ENCODE measurements at places on chromosomes 11 and 22.

GRCh38 chr11:18394928-18395734 is 768 bp downstream of the LDHA start:
- peak; percentile 5 for ATAC-seq

- no peak for ATAC-seq
Observed at GRCh38 chr11:116750070-116750718, 22.6 kb downstream of the BUD13 start.

GRCh38 chr22:49790912-49791311 is 36.8 kb downstream of the BRD1 start:
- ATAC-seq = no peak

GRCh38 chr11:125025968-125026367 is 37.1 kb upstream of the SLC37A2 start:
- ATAC-seq = no peak

GRCh38 chr11:132174362-132175255 is 804.2 kb downstream of the NTM start:
- ATAC-seq = no peak

- peak; percentile 83 for ATAC-seq
Observed at GRCh38 chr11:35588627-35589026, 29.6 kb upstream of the FJX1 start.

DNA sequence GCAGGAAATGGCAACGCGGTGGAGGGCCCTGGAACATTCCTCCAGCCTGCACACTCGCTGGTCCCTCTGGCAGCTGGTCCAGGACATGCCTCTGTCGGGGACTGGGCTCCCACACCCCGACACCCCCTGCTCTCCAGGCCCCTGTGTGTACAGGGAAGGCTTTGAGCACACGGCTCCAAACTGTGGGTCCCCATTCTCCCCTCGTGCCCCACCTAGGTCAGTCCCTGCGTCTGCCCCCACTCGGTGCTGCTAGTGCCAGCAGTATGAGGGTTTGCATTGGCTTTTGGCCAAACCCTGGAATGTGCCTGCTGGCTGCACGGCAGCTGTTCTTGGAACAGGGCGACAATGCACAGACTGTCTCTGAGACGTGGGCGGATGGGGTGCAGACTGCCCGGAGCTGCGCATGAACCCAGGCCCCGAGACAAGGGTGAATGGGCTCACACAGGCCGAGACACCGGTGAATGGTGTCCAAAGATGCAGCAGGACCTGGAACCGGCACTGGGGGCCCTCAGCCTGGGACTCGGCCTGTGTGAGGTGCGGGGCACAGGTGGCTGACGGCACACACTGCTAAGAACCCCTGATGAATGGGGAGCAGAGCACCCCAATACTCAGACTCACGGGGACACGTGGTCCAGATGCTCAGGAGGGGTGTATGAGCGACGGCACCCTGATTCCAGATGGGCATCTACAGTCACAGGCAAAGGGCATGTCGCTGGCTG is 7.5 kb upstream of the SYT8 start:
- ATAC-seq = peak; percentile 66

GRCh38 chr11:123856444-123856843 is 29.0 kb downstream of the TMEM225 start:
- no peak for ATAC-seq

DNA sequence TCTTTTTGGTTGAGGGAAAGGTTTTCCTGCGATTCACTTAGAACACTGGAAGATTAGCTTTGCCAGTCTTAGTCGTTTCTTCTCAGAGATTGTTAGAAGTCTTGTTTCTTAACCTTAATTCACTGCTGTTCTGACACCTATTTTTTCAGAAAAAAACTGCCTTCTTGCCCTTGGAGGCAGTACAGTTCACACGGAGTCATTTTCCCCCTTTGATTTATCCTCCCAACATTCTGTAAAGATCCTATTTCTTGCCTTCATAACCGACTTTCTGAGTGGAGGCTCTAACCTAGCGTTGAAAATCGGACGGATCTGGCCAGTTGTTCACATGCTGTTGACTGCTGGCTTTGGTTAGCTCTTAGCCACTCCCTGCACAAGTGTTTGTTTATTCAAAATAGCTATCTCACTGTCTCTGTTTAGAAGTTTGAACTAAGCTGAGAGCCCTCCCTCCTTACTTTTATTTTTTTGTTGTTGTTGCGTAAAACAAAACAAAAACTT is 737 bp downstream of the BCL2L13 start:
- peak; percentile 69 for ATAC-seq

DNA sequence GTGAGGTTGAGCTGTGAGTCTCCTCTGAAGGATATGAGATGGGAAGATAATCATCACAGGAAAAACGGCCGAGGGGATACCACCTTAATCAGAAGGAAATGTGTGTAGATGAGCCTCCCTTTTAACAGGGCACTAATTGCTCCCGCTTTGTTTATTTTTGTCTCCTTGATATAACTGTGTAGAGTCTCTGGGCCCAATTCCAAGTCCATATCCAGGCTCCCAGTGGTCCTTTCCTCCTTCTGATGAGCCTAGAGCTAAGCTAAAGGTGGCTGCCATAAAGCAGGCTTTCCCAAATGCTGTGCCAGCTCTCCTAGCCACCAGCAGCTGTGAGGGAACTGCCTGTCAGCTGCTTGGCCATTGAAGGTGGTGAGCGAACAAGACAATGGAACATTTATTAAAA is 17.1 kb upstream of the CCDC90B start:
- ATAC-seq = no peak

- ATAC-seq = no peak
Observed at GRCh38 chr11:56889986-56890385, 98.7 kb upstream of the OR5AK2 start.

- no peak for ATAC-seq
Observed at GRCh38 chr11:3964056-3964455, 108.6 kb downstream of the STIM1 start.

- ATAC-seq = peak; percentile 94
Observed at GRCh38 chr22:25747245-25747944, 5.4 kb downstream of the MYO18B start.

DNA sequence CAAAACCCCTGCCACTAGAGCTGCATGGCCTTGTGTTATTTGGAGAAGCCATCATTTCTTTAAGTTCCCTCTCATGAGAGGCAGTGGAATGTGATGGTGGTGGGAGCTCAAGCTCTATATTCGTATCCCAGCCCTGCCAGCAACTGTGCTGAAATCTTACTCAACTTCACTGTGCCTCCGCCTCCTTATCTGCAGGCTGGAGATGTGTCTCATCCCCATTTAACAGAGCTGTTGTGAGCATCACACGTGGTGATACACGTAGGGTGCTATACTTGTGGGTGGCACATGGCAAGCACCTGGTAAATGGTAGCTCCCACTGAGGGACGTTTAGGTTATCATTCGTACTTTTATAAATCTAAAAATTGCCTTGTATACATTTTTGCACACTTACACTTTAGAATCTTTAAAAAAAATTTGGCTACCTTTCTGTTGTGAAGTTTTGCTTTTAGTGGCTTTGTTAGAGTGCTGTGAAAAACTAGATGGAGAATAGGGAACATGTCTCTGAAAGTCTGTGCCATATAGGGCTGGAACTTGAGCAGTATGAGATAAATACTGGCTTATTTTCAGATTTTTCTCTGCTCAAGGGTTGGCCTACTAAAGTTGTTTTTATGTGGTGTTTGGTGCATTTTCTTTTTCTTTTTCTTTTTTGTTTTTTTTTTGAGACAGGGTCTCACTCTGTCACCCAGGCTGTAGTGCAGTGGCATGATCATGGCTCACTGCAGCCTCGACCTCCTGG is 23.2 kb downstream of the TNRC6B start:
- ATAC-seq = no peak

- ATAC-seq = no peak
Observed at GRCh38 chr11:39651857-39652461, 1807.5 kb downstream of the LRRC4C start.

DNA sequence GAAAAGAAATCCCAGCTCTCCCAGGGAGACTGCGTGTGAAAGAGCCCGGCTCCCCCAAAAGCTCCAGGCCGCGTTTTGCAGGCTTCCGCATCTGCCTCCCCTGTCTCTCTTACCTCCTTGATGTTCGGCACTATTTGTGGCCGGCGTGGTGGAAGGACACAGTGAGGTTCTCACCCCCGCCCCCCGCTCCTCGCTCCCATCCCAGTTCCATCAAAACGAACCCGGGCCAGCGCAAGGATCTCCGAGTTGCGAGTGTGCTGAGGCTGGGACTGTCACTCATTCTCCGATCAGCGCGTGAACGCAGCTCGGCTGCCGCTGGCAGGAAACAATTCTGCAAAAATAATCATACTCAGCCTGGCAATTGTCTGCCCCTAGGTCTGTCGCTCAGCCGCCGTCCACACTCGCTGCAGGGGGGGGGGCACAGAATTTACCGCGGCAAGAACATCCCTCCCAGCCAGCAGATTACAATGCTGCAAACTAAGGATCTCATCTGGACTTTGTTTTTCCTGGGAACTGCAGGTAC is at the start of gene NCAM1:
Gene NCAM1 (plus strand): TSS at position 275 of the 523 bp plus-strand sequence.
- ATAC-seq = peak; percentile 59
